ENCODE measurements at places on chromosomes 4 and X.

DNA sequence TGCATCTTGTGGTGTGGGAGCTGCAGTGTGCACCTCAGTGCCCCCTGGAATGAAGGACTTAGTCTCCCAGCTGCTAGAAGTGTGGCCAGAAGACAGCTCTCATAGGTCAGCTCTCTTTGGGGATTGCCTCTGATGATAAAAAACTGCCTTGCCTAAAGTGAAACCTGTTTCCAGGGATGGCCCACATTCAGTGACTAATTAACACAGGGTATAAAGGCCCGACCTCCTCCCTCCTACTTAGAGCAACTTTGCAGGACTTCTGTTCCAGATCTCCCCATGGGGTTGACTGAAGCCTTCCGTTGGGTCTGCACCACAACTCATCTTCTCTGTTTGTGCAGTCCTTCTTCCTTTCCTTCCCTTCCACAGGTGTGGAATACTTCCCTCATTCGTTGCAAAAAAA, 53.2 kb downstream of the SPINK2 start:
- DNase-seq = peak; percentile 20

- no peak for DNase-seq
Observed at GRCh38 chr4:101221294-101221693, 126.0 kb downstream of the PPP3CA start.

GRCh38 chr4:109588176-109588575, 28.1 kb downstream of the MCUB start:
- no peak for DNase-seq

DNA sequence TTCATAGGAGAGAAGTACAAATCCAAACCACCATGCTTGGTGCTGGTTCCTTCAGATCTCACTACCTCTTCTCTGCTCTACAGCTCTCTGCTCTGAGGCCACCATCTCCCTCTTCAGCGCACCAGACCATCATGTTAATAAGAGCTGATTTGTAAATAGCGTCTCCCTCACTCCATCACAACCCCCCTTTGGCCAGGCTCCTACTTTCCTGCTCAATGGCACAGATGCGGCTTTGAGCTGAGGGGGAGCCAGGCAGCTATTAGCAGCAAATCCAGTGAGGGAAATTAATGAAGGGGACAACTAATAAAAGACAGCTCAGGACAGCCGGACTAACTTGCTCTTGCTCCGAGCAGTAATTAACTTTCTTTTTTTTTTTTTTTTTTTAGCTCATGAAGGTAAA, 13.1 kb downstream of the NEUROG2 start:
- no peak for DNase-seq

GRCh38 chr4:32172761-32173160, 1452.6 kb downstream of the PCDH7 start:
- DNase-seq = no peak

Measured in OCI-M1 (cell line).